ENCODE measurements at places on chromosomes 4 and X.
A peak's percentile ranks its signal among the peaks of the same experiment; 100 is the strongest.

GRCh38 chrX:49082271-49082871 lies 2.7 kb upstream of the WDR45 start:
- no peak for DNase-seq

- DNase-seq = no peak
Measured at GRCh38 chrX:114152801-114153200, 431.1 kb upstream of the HTR2C start.

DNA sequence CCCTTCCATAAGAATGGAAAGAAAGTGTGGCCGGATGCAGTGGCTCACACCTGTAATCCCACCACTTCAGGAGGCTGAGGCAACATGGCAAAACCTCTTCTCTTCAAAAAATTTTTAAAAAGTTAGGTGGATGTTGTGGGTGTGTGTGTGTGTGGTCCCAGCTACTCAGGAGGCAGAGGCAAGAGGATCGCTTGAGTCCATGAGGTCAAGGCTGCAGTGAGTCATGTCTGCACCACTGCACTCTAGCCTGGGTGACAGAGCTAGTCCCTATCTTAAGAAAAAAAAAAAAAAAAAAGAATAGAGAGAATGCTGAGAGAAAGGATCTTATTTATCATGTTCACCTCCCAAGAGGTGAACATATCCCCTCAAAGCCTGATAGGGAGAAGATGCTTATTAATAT lies 492.1 kb upstream of the SMIM31 start:
- DNase-seq = no peak

GRCh38 chr4:151690876-151691275 lies 69.9 kb downstream of the GATB start:
- no peak for DNase-seq

GRCh38 chrX:153469811-153470410 lies 465 bp downstream of the HAUS7 start:
- peak; percentile 5 for DNase-seq

DNA sequence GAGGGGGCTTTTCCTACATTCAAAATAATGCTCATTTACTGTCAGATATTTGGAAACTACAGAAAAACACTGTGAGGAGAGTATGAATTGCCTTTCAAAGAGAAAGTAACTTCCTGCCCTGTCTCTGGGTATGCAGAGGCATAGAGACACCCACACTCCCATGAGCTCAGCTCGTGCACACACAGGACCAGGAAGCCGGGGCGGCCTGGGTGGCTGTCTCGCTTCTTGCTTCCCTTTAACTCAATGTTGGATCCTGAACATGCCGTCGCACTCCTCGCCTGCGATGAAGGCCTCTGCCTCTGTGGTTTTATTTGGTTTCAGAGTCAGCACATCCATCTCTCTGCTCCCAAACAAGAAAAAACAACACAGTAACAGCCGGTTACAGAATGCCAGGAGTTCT lies 40.1 kb upstream of the GPR78 start:
- peak; percentile 11 for DNase-seq

DNA sequence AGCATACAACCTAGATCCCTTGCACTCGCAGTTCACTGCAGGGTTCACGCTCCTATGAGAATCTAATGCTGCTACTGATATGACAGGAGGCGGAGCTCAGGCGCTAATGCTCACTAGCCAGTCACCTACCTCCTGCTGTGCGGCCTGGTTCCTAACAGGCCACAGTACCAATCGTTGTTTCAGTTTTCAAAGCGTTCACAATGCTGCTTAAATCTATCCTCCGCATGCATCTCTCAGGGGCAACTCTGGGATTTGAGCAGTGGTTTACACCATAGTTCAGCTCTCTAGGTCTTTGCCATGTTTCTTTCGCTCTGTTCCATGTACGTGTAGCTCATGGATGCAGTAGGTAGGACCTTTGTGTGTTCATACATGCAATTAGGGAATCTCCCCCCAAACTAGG lies 47.2 kb downstream of the CLOCK start:
- DNase-seq = no peak

GRCh38 chr4:5036239-5036638 lies 15.0 kb upstream of the STK32B start:
- DNase-seq = no peak

GRCh38 chr4:42428036-42428435 lies 30.7 kb downstream of the SHISA3 start:
- DNase-seq = no peak

- no peak for DNase-seq
Measured at GRCh38 chr4:136908122-136908521, 624.2 kb downstream of the PCDH18 start.

DNA sequence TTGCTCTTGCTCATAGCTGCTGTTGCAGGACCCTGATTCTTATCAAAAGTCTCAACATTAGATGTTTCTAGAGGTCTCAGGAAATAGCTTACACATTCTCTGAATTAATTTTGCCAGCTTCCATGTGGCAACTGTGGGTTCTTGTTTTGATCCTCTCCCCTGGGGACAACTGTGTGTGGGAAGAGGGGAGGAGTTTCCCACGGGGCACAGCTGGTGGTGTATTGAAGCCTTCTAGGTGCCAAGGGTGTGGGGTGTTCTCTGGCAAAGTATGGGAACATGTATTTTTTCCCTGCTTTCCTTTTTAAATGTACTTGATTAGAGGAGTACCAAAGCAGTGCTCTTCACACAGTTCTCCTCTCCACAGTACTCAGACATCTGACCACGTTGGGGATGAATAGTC lies 212.7 kb downstream of the RPA4 start:
- no peak for DNase-seq

DNA sequence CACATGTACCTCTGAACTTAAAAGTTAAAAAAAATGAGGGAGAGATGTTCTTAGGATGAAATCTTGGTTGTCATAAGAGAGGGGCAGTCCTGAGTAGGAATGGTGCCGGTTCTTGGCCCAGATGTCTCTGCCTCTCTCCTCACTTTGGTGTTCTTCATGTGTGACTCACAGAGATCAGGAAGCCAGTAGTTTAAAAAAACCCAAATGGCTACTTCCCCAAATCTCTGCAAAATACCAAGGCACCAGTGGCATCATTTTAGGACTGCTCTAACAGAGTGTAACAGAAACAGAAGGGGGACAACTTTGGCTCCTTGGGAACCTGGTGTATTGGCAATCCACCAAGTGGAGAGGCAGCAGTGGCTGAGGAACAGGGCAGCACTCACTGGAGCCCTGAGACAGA lies 116.8 kb downstream of the SCD5 start:
- DNase-seq = peak; percentile 59

DNA sequence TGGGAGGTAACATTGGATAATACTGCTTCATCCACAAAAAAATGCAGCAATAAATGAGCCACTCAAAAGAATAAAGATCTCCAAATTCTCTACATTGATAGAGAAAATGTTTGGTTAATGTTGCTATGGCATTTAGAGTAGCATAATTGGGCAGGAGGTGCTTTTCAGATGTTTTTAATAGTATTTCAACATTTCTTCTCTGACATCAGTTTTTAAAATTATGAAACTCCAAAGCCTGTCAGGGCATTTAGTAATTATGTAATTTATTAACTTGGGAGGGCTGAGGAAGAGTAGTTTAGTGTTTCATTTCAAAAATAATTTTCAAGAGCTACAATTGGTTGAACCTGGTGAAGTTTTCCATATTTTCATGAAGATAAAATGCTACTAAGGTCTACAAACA lies 211.3 kb upstream of the INTU start:
- DNase-seq = no peak

GRCh38 chrX:30513284-30513683 lies 64.3 kb downstream of the TASL start:
- peak; percentile 9 for DNase-seq
